ENCODE measurements at places on chromosomes 2 and 18. TPM values are rescaled to one million over a fixed set of nuclear protein-coding genes. Genes with fewer than 3 reads are reported as not detected.
A peak's percentile ranks its signal among the peaks of the same experiment; 100 is the strongest.

C2orf81 gene
- 5.5 TPM for total RNA-seq

CSRNP3 gene
- total RNA-seq, result 6.4 TPM

RAPGEF4 gene
- total RNA-seq, result 18.6 TPM

ANKAR gene
- 18.7 TPM for total RNA-seq

CFC1 gene
- total RNA-seq, result not detected

YES1 gene
- 42.0 TPM for total RNA-seq

CEBPZ gene
- 52.0 TPM for total RNA-seq

PTH2R gene
- total RNA-seq, result not detected

CNOT11 gene
- total RNA-seq, result 71.3 TPM

DNA sequence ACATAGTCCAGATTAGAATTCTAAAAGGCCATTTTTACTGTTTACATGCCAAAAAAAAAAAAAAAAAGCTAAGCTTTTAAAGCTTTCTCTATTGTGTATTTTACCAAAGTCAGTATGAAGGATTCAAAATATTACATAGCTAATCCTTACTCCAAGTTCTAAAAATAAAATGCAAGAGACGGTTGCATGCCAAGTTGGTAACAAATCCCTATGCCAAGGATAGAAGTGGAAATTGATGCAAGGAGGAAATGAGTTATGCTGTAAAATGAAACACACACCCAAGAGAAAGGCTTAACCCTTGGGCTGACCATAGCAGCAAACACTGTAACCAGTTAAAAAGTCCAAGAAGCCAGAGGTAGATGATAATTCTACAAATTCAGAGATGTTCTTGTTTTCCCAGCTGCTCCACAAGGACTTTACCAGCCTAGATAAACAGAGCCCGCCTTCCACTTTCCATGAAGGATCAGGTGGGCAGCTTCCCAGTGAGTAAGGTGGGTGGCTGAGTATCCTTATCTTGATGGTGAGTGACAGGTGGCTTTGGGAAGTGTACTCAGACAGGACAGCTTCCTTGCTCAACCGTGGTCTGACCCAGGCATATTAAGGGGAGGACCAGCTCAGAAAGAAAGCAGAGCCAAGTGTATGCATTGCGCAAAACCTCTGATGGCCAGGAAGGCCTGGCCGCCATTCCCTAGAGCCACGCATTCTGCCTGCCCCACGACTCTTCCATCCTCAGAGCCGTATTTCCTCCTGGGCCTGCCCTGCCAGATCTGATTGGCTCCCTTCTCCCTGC, 34.4 kb downstream of the ATP8B1 start:
- DNase-seq, result no peak

- no peak for DNase-seq
Observed at GRCh38 chr18:8657873-8658470, 47.4 kb upstream of the MTCL1 start.

DNA sequence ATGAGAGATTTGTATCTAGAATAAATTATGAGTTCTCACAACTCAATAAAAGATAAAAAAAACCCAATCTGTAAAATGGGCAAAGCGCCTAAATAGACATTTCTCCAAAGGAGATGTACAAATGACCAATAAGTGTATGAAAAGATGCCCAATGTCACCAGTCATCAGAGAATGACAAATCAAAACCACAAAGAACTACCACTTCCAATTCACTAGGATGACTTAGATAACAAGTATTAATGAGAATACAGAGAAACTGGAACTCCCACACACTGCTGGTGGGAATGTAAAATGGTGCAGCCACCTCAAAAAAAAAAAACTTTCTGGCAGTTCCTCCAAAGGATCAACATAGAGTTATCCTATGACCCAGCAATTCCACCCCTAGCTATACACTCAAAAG, 17.4 kb upstream of the COL6A3 start:
- DNase-seq, result no peak

- DNase-seq, result no peak
Observed at GRCh38 chr2:39525636-39526412, 88.7 kb upstream of the MAP4K3 start.

- no peak for DNase-seq
Observed at GRCh38 chr2:138267161-138267901, 234.2 kb upstream of the SPOPL start.

- DNase-seq, result no peak
Observed at GRCh38 chr2:138493334-138493733, 8.2 kb upstream of the SPOPL start.

GRCh38 chr18:623761-624620, 27.2 kb downstream of the CLUL1 start:
- DNase-seq, result peak; percentile 68

DNA sequence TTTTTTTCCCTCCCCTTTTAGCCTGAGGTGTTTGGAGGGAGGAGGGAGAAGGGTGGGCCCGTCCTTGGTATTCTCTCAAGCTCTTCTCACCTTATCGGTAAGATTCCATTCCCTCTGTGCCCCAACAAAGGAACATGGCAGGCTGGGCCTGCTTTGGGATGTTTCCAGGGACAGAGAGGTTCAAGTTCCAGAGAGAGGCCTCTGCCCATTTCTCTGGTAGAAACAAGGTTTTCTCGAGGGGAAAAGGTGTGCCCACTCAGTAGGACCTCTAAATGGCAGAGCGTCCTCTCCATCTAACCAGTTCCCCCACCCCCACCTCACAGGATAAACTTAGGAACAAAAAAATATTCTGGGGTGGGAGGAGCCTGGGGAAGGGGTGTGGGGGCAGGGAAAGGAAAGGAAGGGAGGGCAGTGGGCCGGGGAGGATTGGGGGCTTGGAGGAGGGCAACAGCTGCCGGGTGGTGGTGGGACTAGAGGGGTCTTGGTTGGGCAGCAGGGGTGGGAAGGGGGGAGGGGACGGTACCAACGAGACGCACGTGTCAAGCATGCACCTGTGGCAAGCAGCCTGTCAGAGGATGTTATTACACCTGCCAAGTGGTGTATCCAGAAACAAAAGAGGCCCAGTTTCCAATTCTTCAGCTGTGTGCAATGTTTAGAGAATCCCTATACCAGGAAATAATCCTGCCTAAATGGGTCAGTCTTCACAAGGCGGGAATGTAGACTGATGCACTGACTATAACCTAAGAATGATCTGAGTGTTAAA, 2.1 kb downstream of the PCBP1 start:
- DNase-seq, result peak; percentile 56

DNA sequence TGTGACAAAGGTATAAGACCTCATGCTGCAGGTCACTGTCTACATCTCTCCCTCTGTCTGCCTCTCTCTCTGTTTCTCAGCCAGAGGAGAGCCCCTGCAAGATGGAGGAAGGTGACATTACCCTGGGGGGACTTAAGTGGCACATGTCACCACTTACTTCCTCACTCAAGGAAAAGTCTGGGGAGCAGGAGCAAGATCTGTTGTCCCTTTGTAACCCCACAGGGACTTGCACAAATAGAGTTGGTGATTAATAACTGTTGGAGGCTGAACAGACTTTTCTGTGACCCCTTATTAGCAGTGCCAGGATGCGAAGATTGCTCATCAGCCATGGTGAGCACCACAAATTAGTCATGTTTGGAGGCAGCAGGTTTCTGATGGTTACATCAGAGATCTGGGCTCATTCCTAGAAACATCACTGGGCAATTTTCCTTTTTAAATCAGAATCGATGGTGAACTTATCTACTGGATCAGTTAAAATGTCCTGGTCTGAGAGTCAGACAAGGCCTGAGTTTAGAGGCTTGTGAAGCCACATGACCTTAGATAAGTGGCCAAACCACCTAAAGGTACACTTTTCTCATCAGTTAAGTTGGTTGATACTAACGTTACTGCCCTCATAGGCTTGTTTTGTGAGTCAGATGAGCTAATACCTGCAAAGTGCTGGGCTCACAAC, 81.2 kb upstream of the LTBP1 start:
- DNase-seq, result no peak

- DNase-seq, result no peak
Observed at GRCh38 chr2:219429958-219430606, 4.6 kb upstream of the SPEG start.

- DNase-seq, result no peak
Observed at GRCh38 chr18:12921178-12921577, 26.6 kb upstream of the SEH1L start.

DNA sequence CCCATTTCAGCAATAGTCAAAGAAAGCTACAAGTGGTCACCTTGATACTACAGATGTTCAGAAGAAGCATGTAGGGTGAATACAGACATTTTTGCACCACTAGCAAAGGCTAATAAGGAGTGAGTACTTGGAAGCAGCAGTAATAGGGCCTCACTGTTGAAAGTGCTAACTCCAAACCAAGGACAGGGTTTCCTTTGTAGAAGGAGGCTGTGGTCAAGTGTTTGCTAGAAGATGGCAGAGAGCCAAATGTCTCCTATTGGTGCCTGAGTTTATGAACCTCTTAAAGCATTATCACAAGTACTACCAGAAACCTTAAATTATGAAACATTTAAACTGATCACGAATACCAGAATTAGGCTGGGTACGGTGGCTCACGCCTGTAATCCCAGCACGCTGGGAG, 308.1 kb downstream of the ZEB2 start:
- no peak for DNase-seq

DNA sequence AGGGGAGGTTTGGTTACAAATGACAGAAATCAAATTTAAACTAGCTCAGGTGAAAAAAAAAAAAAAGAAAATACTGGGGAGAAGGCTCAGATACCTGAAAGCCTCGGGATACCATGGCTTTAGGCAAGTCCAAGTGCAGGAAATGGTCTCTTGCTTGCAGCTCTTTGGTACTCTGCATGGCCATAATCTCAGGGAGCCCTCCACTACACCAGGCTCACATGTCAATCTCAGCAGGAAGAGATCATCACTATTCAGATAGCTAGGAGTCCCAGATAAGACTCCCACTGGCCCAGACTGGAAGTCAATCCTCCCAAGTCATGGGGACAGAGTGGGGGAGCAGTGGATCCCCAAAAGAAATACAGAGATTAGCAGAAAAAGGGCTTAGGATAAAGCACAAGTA, 64.8 kb upstream of the RALBP1 start:
- no peak for DNase-seq

GRCh38 chr2:147173189-147173581, 671.6 kb upstream of the ACVR2A start:
- DNase-seq, result no peak

DNA sequence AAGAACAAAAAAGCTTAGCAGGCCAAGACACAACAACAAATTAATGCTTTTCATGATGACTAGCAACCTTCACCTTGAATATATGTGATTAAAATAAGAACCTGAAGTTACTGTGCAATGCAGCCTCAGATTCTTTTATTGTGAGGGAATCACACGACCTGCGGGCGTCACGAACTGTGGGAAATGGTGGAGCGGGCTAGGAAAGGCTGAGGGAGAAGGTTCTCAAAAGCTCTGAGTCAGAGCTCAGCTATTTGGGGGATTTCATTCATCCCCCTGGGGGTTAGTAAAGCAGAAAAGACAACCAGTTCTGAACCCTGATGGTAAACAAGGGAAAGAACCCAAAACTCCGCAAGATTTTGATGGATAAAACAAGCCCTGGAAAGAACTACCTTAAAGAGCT, 89.3 kb upstream of the NCKAP5 start:
- no peak for DNase-seq

- no peak for DNase-seq
Observed at GRCh38 chr2:234341306-234341985, 155.4 kb downstream of the ARL4C start.

- no peak for DNase-seq
Observed at GRCh38 chr2:181393472-181393871, 63.7 kb upstream of the ITGA4 start.

DNA sequence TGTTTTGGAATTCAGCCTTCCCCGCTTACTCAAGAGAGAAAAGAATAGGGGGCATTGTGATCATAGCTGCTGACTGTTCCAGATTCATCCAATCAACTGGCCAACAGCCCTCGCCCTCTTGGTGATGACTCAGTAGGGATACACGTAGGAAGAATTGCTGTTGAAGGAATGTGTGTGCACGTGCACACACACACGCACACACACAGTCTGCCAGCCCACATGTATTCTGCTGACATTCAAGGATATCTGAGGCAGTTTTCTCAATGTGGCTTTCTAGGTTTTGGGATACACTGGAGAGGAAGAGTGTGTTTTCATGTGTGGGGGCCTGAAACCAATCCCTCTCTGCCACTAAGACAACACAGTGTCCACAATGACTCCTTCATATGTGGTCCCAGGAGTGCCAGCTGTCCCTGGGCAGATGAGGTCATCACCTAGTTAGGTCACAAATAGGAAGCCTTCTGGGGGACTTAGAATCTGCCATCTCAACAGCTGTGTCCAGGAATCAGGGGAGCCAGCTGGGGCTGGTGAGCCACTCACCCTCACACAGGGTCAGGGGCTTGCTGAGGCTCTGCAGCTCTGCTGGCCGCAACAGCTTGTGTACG, 352.6 kb downstream of the SS18 start:
- DNase-seq, result no peak
